Activated CD8-positive, alpha-beta T cell treated with anti-CD3 and anti-CD28 coated beads for 36 hours (primary cell): ENCODE measurements at places on chromosomes 13 and 19. TPM values are rescaled to one million over a fixed set of nuclear protein-coding genes. Genes with fewer than 3 reads are reported as not detected.

DNA sequence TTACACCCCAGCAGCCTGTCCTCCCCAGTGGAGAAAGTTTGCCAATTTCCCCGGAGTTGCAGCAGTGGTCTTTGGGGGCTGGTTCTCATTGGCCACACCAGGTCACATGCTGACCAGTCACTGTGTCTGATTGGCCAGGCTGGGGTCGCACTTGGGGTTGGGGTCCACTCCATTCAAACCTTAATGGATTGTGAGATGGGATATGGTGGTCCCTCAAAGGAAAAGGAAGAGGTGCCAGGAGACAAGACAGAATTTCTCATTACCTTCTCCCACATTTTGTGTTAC lies 3.4 kb downstream of the PPM1N start:
- DNase-seq: no peak
- H3K27ac ChIP-seq: no peak overlapping the region
- no peak overlapping the region for H3K4me3 ChIP-seq
- H3K27me3 ChIP-seq: no peaks in the 10 kb centered on the region
- H3K36me3 ChIP-seq: peaks cover 2% of the 10 kb centered on the region

DNA sequence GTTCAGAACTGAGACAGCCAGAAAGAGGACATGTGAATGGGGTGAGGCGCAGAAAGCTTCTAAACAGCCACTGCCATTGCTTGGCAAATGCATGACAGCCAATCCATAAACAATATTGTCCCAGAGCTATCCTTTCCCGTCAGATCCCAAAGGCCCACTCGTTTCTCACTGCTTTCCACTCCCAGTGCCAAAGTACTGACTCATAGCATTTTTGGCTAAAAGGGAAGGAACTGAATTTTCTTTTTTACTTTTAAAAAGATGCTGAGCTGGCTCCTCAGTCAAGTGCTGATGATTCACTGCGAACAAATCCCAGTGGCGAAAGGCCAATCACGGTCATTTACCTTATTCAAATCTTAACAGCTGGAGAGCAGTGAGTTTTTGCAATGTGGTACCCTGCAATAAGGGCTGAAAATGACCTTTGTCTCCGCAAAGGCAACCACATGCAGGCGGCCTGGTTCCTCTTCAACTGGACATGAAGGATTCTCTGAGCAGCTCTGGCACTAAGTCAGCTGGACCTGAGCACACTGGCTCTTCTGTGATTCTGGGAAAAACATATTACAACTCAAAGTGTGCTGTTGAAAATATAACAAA lies 151.7 kb downstream of the DCLK1 start:
- no peak overlapping the region for H3K27ac ChIP-seq
- H3K4me1 ChIP-seq: no peaks in the 10 kb centered on the region
- H3K4me3 ChIP-seq: no peak overlapping the region
- DNase-seq: no peak
- H3K36me3 ChIP-seq: no peaks in the 10 kb centered on the region

DNA sequence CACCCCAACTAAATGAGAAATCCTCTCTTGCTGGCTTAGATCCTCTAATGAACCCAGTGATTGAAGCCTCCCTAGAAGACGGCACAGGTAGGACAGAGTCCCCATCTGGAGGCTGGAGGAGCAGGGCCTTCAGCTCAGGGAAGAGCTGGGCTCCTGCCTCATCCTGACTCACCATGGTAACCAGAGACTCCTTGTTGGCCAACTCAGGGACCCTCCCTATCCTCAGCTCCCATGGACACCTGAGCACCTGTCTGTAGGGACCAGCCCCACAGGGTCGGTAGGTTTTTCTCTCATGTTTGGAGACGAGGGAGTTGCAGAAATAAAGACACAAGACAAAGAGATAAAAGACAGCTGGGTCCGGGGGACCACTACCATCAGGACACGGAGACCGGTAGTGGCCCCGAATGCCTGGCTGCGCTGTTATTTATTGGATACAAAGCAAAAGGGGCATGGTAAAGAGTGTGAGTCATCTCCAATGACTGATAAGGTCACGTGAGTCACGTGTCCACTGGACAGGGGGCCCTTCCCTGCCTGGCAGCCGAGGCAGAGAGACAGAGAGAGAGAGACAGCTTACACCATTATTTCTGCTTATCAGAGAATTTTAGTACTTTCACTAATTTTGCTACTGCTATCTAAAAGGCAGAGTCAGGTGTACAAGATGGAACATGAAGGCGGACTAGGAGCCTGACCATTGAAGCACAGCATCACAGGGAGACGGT lies 26.6 kb downstream of the SIGLEC7 start:
- DNase-seq: no peak
- no peak overlapping the region for H3K27ac ChIP-seq
- H3K4me1 ChIP-seq: peaks cover 27% of the 10 kb centered on the region

- H3K4me1 ChIP-seq: peaks cover 28% of the 10 kb centered on the region
- peaks cover 36% of the 10 kb centered on the region for H3K36me3 ChIP-seq
- DNase-seq: peak; percentile 64
- H3K27ac ChIP-seq: no peak overlapping the region
- no peaks in the 10 kb centered on the region for H3K27me3 ChIP-seq
Observed at GRCh38 chr19:42092350-42092749, 16.4 kb downstream of the ZNF574 start.

- H3K36me3 ChIP-seq: no peaks in the 10 kb centered on the region
- H3K4me1 ChIP-seq: no peaks in the 10 kb centered on the region
- no peak overlapping the region for H3K27ac ChIP-seq
- DNase-seq: no peak
- no peaks in the 10 kb centered on the region for H3K27me3 ChIP-seq
Observed at GRCh38 chr13:80778297-80778696, 437.4 kb upstream of the SPRY2 start.

GRCh38 chr13:71856548-71857043 lies 10.4 kb downstream of the DACH1 start:
- DNase-seq: no peak
- no peak overlapping the region for H3K27ac ChIP-seq
- no peak overlapping the region for H3K4me3 ChIP-seq
- no peaks in the 10 kb centered on the region for H3K4me1 ChIP-seq

GRCh38 chr13:44465318-44465717 lies 91.7 kb downstream of the SERP2 start:
- H3K4me1 ChIP-seq: no peaks in the 10 kb centered on the region
- no peak for DNase-seq
- H3K36me3 ChIP-seq: no peaks in the 10 kb centered on the region
- H3K4me3 ChIP-seq: no peak overlapping the region

DNA sequence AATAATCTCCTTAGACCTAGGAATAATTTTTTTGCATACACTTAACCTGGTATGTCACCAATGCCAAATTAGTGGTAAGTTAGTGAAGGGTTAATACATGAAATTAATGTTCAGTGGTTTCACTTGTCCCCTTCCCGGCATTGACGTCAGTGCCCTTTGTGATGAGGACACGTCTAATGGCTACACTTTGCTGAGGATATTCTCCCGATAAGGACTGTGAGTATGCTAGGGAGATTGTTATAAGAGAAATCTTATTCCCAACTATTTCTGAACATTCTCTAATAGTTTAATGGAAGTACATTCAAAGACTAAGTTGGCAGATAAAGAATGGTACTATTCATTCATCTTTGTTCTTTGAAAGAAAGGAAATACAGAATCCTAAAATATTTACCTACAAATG lies 102.4 kb downstream of the TNFRSF19 start:
- no peaks in the 10 kb centered on the region for H3K4me1 ChIP-seq
- no peak overlapping the region for H3K4me3 ChIP-seq
- H3K27ac ChIP-seq: no peak overlapping the region
- H3K36me3 ChIP-seq: no peaks in the 10 kb centered on the region
- no peak for DNase-seq

GRCh38 chr19:37564624-37565369 lies 29.8 kb downstream of the ZNF571 start:
- H3K4me1 ChIP-seq: no peaks in the 10 kb centered on the region
- H3K4me3 ChIP-seq: no peak overlapping the region
- H3K36me3 ChIP-seq: peaks cover 79% of the 10 kb centered on the region
- H3K27ac ChIP-seq: no peak overlapping the region
- DNase-seq: no peak
- H3K27me3 ChIP-seq: no peaks in the 10 kb centered on the region

DNA sequence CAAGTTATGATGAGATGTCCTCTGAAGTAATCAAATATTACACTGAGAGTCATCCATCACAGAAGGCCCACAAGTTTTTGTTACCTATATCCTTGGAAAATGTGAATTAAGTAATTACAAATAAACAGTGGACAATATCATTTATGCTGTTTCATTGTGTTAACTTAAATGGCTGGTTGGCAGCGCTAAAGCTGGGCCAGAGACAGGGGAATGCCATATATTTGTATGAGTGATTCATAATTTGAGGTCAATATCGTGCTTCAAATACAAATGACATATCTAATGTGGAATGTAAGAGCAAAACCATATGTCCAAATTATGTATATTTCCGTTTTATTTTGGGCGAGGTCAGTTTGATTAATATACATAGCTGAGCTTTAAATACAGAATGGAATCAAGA lies 1556.2 kb downstream of the SLITRK5 start:
- H3K36me3 ChIP-seq: no peaks in the 10 kb centered on the region
- no peaks in the 10 kb centered on the region for H3K27me3 ChIP-seq
- H3K27ac ChIP-seq: no peak overlapping the region
- H3K4me1 ChIP-seq: no peaks in the 10 kb centered on the region
- DNase-seq: no peak

The DIRAS1 gene
- total RNA-seq: 0.09 TPM

- no peak for DNase-seq
- peaks cover 12% of the 10 kb centered on the region for H3K4me1 ChIP-seq
- no peak overlapping the region for H3K27ac ChIP-seq
- no peak overlapping the region for H3K4me3 ChIP-seq
- peaks cover 45% of the 10 kb centered on the region for H3K27me3 ChIP-seq
- no peaks in the 10 kb centered on the region for H3K36me3 ChIP-seq
Observed at GRCh38 chr13:110571896-110572777, 10.6 kb upstream of the RAB20 start.

DNA sequence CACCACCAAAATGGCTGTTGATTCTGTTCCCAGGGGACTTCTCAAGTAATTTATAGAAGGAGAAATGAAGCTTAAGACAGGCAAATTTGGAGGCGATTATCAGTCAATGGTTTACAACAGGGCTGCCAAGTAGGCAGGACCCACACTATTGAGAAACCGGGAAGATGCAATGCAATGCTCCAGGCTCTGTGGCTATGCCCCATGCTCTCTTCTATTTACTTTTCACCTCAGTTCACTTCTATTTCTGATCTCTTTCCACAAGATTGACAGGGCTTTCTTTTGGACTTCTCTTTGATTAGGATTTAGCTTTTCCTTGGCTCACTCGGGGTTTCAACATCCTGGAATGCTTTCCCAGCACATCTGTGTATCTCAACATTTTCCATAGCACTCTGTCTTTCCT lies 12.7 kb upstream of the RCBTB2 start:
- DNase-seq: no peak
- H3K27ac ChIP-seq: no peak overlapping the region
- H3K4me1 ChIP-seq: peaks cover 2% of the 10 kb centered on the region
- H3K27me3 ChIP-seq: peaks cover 10% of the 10 kb centered on the region
- H3K4me3 ChIP-seq: no peak overlapping the region

- H3K27me3 ChIP-seq: peaks cover 18% of the 10 kb centered on the region
- no peak overlapping the region for H3K27ac ChIP-seq
- no peak overlapping the region for H3K4me3 ChIP-seq
- no peak for DNase-seq
- no peaks in the 10 kb centered on the region for H3K4me1 ChIP-seq
- no peaks in the 10 kb centered on the region for H3K36me3 ChIP-seq
Observed at GRCh38 chr19:15680478-15681322, 7.8 kb downstream of the CYP4F12 start.

DNA sequence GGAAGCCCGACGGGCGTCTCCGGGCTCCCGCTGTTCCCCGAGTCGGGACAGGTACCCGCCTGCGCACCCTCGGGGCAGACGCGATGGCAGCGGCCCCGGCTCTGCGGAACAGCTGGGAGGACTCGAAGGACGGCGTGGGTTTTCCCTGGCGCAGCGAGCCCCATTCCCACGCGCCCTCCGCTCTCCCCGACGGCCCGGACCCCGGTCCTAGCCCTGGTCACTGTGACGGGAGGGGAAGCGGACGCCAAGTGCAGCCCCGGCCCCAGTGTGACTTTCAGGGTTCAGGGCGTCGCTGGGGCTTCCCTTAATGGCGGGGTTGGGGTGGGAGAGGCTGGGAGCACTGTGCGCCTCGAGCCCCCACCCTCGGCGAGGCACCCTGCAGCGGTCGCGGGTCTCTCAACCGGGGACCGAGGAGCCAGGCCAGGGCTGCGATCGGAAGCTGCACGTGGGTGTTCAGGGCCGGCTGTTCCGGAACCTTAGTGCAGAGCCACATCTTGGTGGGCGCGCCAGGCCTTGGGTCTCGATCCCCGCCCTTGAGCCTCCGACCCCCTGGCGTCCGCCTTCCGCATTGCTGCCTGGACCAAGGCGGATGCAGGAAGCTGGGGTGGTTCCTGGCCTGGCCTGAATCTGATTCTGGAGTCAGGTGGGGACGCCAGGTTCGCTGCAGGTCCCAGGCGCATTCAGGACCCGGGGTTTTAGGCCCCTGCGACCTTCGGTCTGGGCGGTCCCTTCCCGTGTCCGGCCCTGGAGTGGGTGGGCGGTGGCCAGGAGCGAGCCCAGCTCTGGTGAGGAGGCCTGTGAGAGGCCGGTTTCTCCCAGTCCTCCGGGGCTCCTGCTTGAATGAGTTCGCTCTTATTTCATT lies 3.5 kb downstream of the LGALS7B start:
- peaks cover 2% of the 10 kb centered on the region for H3K27me3 ChIP-seq
- DNase-seq: peak; percentile 68
- no peaks in the 10 kb centered on the region for H3K36me3 ChIP-seq
- peaks cover 5% of the 10 kb centered on the region for H3K4me1 ChIP-seq
- no peak overlapping the region for H3K27ac ChIP-seq
- H3K4me3 ChIP-seq: peak overlapping the region; percentile 33

GRCh38 chr19:47661161-47661560 lies 52.1 kb upstream of the EHD2 start:
- H3K4me3 ChIP-seq: no peak overlapping the region
- H3K36me3 ChIP-seq: peaks cover 4% of the 10 kb centered on the region
- H3K27me3 ChIP-seq: no peaks in the 10 kb centered on the region
- no peak overlapping the region for H3K27ac ChIP-seq

- peak overlapping the region; percentile 61 for H3K27ac ChIP-seq
- H3K27me3 ChIP-seq: no peaks in the 10 kb centered on the region
- peaks cover 25% of the 10 kb centered on the region for H3K36me3 ChIP-seq
- H3K4me1 ChIP-seq: peaks cover 17% of the 10 kb centered on the region
Observed at GRCh38 chr13:102677122-102677521, 17.7 kb downstream of the METTL21C start.

DNA sequence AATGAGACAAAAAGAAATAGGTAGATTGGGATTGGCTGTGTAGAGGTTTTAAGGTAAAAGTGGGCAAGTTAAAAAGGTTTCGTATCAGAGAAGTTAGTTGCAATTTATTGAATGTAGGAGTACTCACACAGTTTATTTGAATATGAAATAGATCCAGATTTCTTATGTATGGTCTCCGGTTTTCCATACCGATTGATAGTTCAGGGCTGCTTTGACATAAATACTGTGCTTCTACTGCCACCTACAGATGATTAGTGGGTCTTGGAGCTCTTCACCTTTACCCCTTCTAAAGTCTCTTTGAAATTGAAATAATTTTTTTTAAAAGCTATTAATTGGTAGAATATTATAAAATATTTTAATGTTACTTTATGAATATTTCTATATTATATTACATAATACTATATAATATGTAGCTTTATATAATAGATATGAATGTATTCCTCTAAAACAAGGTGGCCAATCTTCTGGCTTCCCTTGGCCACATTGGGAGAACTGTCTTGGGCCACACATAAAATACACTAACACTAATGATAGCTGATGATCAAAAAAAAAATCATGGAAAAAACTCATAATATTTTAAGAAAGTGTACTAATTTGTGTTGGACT lies 7.7 kb upstream of the GPR18 start:
- H3K4me3 ChIP-seq: peak overlapping the region; percentile 3
- DNase-seq: no peak
- H3K27me3 ChIP-seq: no peaks in the 10 kb centered on the region
- H3K36me3 ChIP-seq: peaks cover 19% of the 10 kb centered on the region
- peaks cover 62% of the 10 kb centered on the region for H3K4me1 ChIP-seq
- peak overlapping the region; percentile 86 for H3K27ac ChIP-seq

The SBK2 gene
- total RNA-seq: not detected

The CYP4F2 gene
- 0.18 TPM for total RNA-seq
